Stimulated activated naive CD8-positive, alpha-beta T cell treated with anti-CD3 and anti-CD28 coated beads, Interleukin-15, amount 100 ng/mL, for 72 hours (primary cell): ENCODE measurements at places on chromosomes 12 and 14.
A peak's percentile ranks its signal among the peaks of the same experiment; 100 is the strongest.

DNA sequence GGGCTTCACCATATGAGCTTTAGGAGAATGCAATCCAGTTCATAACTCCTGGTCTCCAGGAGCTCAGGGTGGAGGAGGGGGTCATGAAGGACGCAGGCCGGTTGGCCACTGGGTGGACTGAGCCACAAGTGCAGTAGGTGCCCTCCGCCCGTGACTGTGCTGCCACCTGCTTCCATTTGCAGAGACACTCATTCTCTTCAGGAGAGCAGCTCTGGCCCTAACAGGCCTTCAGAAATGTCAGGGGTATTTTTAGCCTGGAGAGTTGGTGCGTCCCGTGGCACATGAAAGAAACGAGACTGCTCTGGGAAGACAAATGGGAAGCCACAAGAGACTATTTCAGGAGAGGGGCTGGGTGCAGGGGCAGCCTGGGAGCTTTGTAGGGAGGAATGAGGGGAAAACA, 74.6 kb upstream of the MYL2 start:
- no peak for DNase-seq

DNA sequence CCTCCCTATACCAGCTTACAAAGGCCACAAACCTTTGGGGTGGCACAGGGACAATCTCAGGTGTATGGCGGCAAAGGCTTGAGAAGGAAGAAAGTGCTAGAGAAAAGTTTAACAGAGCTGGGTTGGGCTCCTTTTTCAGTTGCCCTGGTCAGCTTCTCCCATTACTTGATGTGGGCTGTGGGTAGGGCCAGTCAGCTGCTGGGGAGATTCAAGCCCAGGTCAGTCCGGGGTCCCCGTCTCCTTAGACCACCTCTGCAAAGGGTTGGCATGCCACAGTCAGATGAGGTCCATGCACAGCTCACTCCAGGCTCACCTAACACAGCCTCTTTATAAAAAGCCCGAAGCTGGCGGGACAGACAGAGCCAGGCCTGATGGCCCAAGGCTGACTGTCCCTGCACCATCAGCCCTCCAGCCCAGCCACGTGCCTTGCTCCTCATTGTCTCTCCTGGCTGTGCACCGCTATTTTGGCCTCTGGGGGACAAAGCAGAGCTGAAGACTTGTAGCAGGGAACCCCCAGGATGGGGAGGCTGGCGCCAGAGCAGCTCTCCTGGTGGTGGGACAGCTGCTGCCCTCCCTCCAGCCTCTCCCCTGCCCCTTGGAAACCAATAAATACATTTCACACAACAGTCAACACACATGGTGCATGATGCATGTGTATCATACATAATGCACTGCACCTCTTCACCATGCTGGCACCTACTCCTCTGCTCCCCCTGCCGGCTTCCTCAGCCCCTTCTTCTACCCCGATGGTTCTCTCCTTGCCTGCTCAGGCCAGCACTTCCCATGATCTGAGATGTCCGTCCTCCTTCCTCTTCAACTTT, 61.7 kb upstream of the DDX11 start:
- DNase-seq, result no peak

DNA sequence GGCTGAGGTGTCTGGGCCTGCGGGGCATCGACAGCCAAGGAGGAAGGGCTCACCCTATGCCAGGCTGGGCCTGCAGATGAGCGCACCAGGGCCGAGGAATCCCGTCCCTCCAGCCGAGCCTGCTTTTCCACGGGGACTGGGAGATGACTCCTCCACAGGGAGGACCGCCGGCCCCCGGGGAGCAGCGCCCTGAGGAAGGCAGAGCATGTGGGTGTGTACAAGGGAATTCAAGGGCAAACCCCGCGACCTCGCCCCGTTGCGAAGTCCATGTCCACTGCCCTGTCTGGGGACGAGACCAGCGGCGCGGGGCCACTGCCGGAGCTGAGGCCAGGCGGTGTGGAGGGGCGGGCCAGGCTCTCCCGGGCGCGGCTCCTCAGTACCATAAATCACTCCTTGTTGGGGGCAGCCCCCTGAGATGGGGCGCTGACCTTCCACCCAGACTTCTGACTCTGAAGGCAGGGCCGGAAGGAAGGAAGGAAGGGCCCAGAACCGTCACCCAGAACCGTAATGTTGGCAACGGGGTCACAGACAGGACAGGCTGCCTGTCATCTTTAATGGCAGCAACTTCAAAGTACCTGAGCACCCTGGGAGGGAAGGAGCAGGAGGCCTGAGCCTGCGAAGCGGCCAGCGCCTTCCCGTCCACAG, 52.5 kb downstream of the RNF34 start:
- DNase-seq, result no peak

DNA sequence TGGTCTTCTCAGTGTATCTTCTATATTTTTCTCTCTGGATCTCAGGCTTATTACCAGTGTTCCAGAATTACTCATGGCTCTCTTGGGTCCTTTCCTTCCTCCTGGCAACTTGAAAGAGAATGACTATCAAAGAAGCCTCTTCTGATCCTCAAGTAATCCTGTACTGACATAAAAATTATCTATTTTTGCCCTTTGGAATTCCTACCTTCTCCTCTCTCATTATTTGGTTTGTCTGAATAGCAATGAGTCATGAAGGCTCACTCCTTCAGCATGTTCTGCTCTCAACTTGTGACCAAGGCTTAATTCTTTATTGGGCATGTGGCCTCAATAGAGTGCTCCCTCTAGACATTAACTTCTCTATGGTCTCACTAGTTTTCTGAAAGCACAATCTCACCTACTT, 553.6 kb upstream of the ATP2B1 start:
- no peak for DNase-seq

- no peak for DNase-seq
These were observed 36.0 kb downstream of the DHRS2 start for GRCh38 chr14:23672200-23672599.

GRCh38 chr14:75627406-75627805, 33.3 kb downstream of the ERG28 start:
- no peak for DNase-seq

- no peak for DNase-seq
These were observed 74.4 kb downstream of the MGST1 start for GRCh38 chr12:16421806-16422205.

DNA sequence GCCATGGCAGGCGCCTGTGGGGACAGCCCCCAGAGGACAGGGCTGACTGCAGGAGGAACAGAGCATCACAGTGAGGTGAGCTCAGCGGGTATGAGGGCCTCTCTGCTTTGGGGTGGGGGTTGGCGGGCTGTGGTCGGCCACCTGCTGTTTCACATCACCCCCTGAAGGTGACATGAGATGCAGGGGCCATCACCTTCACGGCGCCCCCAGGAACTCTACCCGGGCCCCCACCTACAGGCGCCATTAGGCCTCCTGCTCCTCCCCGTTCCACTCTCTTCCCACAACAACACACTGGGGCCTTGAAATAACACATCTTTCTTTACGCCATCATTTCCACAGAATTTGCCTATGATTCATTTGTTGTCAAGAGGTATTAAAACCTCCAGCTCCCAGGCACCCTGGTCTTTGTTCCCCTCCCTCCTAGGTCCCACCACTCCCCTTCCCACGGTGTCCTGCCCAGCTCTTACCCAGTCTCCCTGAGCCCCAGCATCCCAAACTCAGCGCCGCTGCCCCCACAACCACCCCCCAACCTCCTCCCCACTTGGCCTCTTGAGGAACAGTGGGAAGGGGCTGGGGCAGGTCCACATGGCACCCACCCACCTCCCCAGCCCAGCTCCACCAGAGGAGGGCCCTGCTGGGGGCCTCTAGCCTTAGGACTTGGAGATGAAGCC, 12.7 kb upstream of the HDAC7 start:
- DNase-seq, result peak; percentile 85

DNA sequence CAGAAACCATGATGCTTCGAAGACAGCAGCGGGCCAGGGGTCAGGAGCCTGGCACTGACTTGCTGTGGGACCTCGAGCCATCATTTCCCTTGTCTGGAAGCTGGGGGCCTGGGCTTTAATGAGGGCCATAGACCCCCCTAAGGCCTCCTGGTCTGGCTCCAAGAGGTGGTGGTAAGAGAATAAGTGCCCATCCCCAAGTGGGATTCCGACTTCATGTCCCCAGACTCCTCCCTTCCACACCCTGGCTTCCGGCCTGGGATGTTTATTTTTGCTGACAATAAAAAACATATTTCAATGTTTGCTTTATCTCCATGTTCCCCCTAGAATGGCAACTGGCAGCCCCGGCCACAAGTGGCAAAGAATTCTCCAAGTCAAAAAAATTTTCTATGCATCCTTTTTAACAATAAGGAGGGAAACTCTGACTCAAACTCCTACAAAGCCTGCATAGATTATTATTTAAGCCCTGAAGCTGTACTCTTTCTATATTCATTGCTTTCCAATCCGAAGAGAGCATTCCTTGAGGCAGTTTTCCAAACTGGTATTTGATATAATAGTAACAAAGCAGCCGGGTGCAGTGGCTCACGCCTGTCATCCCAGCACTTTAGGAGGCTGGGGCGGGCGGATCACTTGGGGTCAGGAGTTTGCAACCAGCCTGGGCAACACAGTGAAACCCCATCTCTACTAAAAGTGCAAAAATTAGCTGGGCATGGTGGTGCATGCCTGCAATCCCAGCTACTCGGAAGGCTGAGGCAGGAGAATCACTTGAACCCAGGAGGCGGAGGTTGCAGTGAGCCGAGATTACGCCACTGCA, 84.0 kb downstream of the ITPK1 start:
- no peak for DNase-seq

GRCh38 chr12:45827974-45828373, 98.5 kb downstream of the ARID2 start:
- no peak for DNase-seq

- DNase-seq, result no peak
These were observed 37.3 kb upstream of the MYL2 start for GRCh38 chr12:110957652-110958051.

- no peak for DNase-seq
These were observed 58.0 kb downstream of the LLPH start for GRCh38 chr12:66072566-66072965.

GRCh38 chr12:120661432-120661831, 21.0 kb downstream of the CABP1 start:
- DNase-seq, result no peak

- no peak for DNase-seq
These were observed 286.8 kb downstream of the LRIG3 start for GRCh38 chr12:58633479-58633878.

DNA sequence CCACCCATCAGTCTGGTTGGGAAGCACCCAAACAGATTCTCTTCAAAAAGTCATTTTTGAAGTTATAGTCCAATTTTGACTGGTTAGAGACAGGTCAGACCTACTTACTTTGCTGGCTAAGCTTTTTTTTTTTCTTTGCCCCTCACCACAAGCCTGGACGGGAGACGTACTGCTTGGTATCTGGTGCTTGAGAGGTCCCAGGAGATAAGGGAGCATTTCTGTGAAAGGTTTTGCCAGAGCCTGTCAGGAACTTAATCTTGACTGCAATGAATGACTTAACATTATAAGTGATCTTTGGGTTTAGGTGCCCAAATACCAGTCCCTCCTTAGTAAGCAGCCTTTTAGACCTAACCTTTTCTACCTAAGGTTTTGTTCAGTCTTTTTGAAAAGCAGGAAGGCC, 6.3 kb downstream of the MTHFD1 start:
- DNase-seq, result no peak

- DNase-seq, result no peak
These were observed 225.2 kb upstream of the BTG1 start for GRCh38 chr12:92370828-92371227.

DNA sequence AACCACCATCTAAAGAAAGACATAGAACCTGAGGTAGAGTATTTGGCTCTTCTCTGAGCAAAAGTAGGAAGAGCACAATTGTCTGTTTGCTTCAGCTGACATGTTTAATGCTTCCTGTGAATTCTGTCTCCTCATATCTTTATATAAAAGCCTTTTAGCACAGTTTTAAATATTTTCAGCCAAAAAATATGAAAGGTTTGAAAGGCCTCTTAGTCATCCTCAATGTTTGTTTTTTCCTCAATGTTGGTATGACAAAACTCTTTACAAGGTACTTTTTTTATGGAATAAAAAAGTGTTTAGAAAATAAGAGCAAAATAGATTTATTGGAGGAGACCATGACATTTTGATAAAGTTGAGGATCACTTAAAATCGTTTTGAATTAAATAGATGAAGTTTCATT, 360.9 kb downstream of the NAV3 start:
- no peak for DNase-seq

- DNase-seq, result no peak
These were observed 2.9 kb downstream of the LMNTD1 start for GRCh38 chr12:25550186-25550585.

- no peak for DNase-seq
These were observed 206.5 kb downstream of the EFCAB11 start for GRCh38 chr14:89748004-89748403.
